Tibial nerve (tissue), 4 donors: ENCODE measurements at places on chromosomes 1 and 21. TPM values are rescaled to one million over a fixed set of nuclear protein-coding genes. Genes with fewer than 3 reads are reported as not detected.

KAZN gene
- 29.2 TPM for total RNA-seq

DNA sequence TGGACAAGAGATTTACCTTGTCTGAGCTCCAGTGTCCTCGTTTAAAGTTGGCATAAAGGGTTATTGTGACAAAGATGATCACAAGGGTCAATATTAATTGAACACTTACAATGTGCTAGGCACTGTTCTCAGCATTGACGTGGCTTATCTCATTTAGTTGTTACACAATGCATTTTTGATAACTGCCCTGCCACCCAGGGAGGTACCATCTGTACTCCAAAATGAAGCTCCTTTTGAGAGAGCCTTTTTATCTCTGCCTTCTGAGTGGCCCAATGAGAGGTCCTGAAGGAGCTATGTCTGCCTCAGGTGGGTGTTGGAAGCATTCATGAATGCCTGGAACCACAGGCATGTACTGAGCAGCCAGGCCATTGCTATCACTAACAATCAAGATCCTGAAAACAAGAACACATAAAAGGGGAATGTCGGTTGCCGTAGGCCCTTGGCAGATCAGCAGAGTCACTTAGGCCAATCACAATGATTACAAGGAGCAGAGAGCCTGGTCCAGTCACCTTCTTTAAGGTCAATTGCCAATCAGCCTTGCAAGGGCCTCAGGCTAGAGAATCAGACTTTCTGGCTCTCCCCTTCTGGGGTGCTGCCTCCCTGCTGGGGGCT lies 78.5 kb downstream of the NMNAT2 start:
- H3K4me1 ChIP-seq, result no peaks in the 10 kb centered on the region
- DNase-seq, result no peak
- H3K36me3 ChIP-seq, result no peaks in the 10 kb centered on the region
- H3K27ac ChIP-seq, result no peak overlapping the region

SHISA4 gene
- total RNA-seq, result 67.5 TPM

UQCRHL gene
- 1.5 TPM for total RNA-seq

DNA sequence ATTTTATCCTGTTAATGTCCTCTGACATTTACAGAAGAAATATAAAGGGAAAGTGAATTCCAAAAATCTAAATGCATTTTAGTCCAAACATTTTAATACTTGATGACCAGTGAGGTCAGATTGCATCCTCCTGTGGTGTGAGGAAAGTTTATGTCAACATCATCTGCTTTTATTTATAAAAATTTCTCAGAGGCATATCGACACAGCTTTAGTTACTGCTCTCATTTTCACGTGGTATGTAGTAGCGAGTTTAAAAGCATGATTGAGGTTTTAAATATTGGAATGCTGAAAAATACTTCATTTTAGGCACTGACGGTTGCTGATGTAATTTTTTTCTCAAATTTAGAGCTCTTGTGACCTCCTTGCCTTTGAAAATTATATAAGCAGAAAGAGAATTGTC lies 234.8 kb downstream of the HMCN1 start:
- DNase-seq, result no peak
- no peaks in the 10 kb centered on the region for H3K36me3 ChIP-seq
- H3K27me3 ChIP-seq, result no peaks in the 10 kb centered on the region
- H3K4me1 ChIP-seq, result no peaks in the 10 kb centered on the region
- no peak overlapping the region for H3K27ac ChIP-seq
- no peak overlapping the region for H3K4me3 ChIP-seq

RAP1GAP gene
- 5.1 TPM for total RNA-seq

RUNX3 gene
- total RNA-seq, result 0.22 TPM
